Putamen (tissue), 1 donor: ENCODE measurements at places on chromosomes 7 and 10.

GRCh38 chr10:1963341-1963740 is 226.0 kb upstream of the ADARB2 start:
- no peak for DNase-seq

DNA sequence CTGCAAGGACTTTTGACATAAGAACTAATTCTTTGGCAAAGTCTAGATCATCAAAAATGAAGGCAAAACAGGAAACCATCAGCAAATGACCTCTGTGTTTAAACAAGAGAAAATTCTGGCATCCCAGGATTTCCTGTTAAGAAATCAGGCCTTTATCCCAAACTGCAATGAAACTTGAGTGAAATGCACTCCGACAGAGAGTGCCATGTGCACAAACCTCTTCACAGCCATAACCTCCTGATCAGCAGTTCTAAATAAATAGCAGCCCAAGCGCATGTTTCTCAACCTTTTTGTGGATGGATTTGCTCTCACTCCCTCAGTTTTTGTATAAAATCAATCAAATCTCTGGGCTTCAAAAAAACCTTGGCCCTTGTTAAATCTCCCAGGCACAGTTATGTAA is 107.7 kb upstream of the EEPD1 start:
- DNase-seq, result no peak

- no peak for DNase-seq
These were observed 28.6 kb upstream of the TRIL start for GRCh38 chr7:28986765-28987110.

- DNase-seq, result no peak
These were observed 31.4 kb downstream of the PALS2 start for GRCh38 chr7:24604630-24605029.

GRCh38 chr7:50681432-50682045 is 101.2 kb downstream of the GRB10 start:
- no peak for DNase-seq
